Stimulated activated CD8-positive, alpha-beta memory T cell treated with anti-CD3 and anti-CD28 coated beads, Interleukin-12 subunit alpha, Interleukin-12 subunit beta, amount 100 ng/mL, for 1 hour (primary cell): ENCODE measurements at places on chromosomes 5 and 9.

DNA sequence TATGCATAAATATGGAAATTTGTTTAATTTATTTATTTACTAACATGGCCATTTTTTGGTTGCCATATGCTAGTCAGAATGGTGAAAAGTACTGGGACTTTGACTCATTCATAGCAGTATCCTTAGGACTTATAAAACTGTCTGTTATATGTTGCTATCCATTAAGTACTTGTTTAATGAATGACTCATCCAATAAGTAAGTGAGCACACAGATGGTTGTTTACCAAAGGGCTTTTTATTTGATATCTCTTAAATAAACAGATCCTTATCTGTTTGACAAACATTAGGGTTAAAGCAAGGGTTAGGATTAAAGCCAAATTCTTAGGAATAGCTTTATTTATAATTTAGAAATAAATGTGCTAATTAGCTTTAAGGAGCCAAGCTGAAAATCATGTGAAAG, 183.4 kb downstream of the FBXO4 start:
- no peak for DNase-seq

- DNase-seq, result no peak
Observed at GRCh38 chr5:71456362-71456743, 902 bp downstream of the BDP1 start.

GRCh38 chr5:45677524-45677923, 18.7 kb downstream of the HCN1 start:
- no peak for DNase-seq

DNA sequence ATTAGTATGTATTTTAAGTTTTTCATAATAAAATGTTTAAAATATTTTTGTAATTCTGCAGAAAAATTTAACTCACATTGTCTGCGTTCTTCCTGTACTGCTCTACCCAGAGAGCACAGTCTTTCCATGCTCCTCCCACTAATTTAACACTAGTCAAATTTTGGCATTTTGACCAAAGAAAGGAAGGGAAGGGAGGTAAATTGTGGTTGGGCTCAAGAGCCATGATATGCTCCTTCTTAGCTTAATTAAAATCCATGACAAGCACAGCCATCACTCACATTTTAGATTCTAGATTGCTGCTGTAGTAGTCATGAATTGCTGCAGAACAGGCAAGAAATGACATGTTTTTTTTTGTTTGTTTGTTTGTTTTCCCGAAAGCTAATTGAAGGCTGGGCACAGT, 98.4 kb downstream of the NLN start:
- DNase-seq, result no peak

DNA sequence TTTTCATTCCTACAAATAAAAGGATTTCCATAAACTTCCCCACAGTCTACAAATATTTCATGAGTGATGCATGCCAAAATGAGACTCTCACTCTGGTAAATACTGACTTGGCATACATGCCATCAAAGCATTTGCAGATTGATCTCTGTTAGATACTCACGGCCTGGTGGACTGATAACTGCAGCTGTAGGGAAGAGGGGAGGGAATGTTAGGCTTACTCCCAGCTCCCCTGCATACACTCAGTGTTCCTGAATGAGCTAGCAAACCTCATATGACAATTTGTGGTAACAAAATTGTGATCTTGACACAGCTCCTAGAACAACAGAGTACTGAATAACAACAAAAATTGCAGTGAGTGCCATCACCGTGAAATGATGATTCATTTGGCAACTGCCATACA, 435.3 kb downstream of the NR2F1-AS1 start:
- DNase-seq, result no peak

DNA sequence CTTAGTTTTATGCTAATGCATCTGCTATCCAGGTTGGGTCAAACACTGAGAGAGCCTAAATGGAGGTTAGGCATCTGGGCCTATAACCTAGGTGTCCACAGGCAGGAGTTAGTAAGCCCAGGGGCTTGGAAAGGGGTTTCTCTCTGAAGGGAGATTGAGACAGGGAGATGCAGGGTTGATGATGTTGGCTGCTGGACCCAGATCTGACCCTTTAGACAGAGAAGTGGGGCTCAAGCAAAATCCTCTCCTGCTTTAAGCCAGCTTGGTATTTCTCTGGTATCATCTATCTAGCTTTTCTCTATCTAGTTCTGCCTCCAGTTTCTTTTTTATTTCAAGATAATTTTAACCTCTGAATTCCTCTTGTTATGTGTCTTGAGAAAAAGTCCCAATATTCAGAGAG, 18.3 kb upstream of the ANKRD55 start:
- DNase-seq, result no peak

DNA sequence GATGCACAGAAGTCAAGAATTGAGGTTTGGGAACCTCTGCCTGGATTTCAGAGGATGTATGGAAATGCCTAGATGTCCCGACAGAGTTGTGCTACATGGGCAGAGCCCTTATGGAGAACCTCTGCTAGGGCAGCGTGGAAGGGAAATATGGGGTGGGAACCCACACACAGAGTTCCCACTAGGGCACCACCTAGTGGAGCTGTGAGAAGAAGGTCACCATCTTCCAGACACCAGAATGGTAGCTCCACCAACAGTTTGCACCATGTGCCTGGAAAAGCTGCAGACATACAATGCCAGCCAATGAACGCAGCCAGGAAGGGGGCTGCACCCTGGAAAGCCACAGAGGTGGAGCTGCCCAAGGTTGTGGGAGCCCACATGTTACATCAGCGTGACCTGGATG, 104.5 kb downstream of the STK32A start:
- DNase-seq, result no peak

DNA sequence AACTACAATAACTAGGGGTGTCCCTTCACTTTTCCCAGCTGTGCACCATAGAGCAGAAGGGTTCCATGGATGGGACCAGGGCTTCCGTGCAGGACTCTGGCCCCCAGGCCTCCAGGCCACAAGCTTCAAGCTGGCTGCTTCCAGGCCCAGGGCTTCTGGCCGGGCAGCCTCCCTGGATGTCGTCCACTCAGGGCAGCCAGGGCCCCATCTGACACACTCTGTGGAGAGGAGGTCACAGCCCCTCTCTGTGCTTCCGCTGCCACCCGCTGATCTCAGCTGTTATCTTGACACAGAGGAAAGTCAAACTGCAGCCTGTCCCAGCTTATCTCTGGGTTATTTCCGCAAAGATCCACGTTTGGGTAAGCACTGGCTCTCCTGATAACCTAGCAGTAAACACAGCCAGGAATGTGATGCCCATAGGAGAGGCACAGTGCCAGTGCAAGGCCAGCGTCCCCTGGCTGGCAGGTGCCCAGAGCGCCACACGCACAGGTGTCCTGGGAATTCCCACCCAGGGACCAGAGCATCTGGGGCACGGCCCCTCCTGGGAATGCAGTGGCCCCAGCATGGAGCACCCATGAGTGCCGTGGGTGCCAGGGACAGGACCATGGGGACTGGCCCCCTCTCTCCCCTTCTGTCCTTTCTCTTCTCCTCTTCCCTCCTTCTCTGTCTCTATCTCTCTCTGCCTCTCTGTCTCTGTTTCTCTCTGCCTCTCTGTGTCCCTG, 15.6 kb upstream of the SLC6A19 start:
- no peak for DNase-seq

DNA sequence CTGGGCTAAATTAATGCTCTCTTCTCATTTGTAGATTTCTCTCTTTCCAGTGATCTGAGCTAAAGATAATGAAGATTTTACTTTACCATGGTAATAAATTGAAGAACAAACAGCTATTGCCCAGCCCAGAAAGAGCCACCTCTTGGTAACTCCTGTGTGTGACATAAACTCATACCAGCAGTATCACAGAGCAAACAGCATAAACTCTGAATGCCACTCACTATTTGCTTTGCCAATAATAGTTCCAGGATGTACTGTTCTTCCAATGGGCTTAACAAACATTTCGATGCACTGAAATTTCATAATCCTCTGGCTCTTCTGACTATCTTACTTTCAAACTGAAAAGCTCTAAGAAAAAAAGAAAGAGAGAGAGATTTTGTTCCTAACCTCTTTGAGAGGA, 69.8 kb upstream of the RASEF start:
- DNase-seq, result no peak

DNA sequence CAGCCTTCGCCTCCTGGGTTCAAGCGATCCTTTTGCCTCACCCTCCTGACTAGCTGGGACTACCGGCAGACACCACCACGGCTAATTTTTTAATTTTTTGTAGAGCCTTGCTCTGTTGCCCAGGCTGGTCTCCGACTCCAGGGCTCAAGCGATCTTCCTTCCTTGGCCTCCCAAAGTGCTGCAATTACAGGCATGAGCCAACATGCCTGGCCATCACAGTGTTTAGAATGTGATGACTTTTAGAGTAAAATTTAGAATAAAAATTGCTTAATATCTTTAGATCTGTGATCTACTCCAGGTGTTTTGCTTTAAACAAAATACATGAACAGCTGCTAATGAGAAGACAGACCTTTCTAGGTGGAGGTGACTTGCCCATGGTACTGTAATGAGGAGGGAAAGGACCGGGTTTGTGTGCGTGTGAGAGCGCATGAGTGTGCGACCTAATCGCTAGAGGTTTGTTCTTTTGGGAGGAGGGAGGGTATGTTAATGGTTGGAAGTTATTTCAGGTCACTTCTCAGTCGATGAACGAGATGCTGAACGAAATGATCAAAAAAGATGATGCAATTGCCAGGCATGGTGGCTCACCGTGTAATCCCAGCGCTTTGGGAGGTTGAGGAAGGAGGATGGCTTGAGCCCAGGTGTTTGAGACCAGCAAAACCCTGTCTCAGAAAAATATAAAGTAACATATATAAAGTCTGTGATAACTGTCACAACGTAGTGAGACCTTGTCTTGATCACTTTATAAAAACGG, 2.0 kb downstream of the CNOT6 start:
- DNase-seq, result no peak

- no peak for DNase-seq
Observed at GRCh38 chr9:115992834-115993233, 160.8 kb upstream of the PAPPA start.

GRCh38 chr9:121267689-121268597, at the start of gene GSN:
GSN (plus strand) TSS chr9:121268162; CDS start chr9:121301972, 33,810 bp downstream.
- DNase-seq, result no peak

DNA sequence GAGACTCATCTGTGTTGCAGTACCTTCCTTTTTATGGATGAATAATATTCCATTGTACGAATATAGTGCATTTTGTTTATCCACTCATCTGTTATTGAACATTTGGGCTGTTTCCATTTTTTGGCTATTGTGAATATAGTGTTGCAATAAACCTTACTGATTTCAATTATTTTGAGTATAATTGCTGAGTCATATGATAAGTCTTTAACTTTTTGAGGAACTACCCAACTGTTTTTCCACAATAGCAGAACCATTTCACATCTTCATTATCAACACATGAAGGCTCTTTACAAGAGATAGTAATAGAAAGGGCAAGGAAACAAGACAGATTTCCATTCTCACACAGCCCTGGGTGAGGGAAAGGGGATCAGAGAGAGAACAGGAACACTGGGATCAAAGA, 329.2 kb downstream of the RAB3C start:
- no peak for DNase-seq

GRCh38 chr9:20284601-20285289, 337.6 kb downstream of the MLLT3 start:
- DNase-seq, result no peak

DNA sequence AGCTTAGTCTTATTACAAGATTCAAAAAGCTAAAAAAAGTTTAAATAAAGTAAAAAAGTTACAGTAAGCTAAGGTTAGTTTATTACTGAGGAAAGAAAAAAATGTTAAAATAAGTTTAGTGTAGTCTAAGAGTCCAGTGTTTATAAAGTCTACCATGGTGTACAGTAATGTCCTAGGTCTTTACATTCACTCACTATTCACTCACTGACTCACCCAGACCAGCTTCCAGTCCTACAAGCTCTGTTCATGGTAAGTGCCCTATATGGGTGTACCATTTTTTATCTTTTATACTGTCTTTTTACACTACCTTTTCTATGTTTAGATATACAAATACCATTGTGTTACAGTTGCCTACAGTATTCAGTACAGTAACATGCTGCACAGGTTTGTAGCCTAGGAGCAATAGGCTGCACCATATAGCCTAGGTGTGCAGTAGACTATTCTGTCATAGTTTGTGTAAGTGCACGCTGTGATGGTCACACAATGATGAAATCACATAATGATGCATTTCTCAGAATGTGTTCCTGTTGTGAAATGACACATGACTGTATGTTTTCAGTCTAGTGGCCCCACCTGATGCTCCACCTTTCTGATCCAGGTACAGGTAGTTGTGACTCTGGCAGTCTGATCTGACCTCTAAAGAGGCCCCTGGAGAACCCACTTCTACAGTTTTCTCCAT, 45.7 kb downstream of the SNX18 start:
- DNase-seq, result no peak
